Kidney (tissue), 22 donors: ENCODE measurements at places on chromosomes 6 and 20. TPM values are rescaled to one million over a fixed set of nuclear protein-coding genes. Genes with fewer than 3 reads are reported as not detected.

Gene GRIK2
- total RNA-seq = 0.82 TPM

Gene OR2B6
- total RNA-seq = not detected

Gene APCDD1L
- total RNA-seq = 1.2 TPM

Gene VGLL2
- total RNA-seq = not detected

Gene HLA-DRA
- 607 TPM for total RNA-seq

Gene THBS2
- 33.4 TPM for total RNA-seq
